ENCODE measurements at places on chromosomes 12 and 14. TPM values are rescaled to one million over a fixed set of nuclear protein-coding genes. Genes with fewer than 3 reads are reported as not detected.

TAS2R7 gene
- not detected for total RNA-seq

FAM181A gene
- not detected for total RNA-seq

MAPKAPK5 gene
- total RNA-seq = 35.7 TPM

LBHD2 gene
- not detected for total RNA-seq

RIPK3 gene
- total RNA-seq = 6.8 TPM

MMP19 gene
- total RNA-seq = 85.0 TPM

GPRC5D gene
- not detected for total RNA-seq

KRT75 gene
- total RNA-seq = not detected

TOMM20L gene
- not detected for total RNA-seq

FOXJ2 gene
- 29.6 TPM for total RNA-seq

GRCh38 chr12:123654129-123654701, 16.7 kb upstream of the TCTN2 start:
- no peak for DNase-seq

- DNase-seq = no peak
Measured at GRCh38 chr12:67269633-67270573, 745 bp downstream of the CAND1 start.

GRCh38 chr12:1977588-1977987, 26.7 kb downstream of the DCP1B start:
- no peak for DNase-seq

DNA sequence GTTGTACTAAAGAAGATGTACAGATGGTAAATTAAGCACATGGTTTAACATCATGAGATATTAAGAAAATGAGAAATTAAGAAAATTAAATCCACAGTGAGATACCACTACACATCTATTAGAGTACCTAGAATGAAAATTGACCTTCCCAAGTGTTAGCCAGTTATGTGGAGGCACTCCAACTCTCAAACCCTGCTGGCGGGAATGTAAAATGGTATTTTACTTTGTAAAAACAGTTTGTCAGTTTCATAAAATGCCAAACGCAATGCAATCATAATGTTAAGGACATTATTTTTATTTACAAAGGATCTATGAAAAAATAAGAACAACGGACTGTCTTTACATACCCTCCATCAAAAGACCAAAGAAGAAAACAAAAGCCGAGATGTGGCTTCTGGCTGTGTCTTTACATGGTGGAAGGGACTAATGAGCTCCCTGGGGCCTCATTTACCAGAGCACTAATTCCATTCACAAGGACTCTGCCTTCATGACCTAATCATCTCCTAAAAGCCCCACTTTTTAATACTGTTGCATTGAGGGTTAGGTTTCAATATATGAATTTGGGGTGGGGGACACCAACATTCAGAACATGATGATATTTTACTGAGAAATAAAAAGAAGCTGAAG, 1178.7 kb downstream of the AACS start:
- DNase-seq = no peak

- no peak for DNase-seq
Measured at GRCh38 chr12:74108729-74109128, 428.9 kb upstream of the ATXN7L3B start.

DNA sequence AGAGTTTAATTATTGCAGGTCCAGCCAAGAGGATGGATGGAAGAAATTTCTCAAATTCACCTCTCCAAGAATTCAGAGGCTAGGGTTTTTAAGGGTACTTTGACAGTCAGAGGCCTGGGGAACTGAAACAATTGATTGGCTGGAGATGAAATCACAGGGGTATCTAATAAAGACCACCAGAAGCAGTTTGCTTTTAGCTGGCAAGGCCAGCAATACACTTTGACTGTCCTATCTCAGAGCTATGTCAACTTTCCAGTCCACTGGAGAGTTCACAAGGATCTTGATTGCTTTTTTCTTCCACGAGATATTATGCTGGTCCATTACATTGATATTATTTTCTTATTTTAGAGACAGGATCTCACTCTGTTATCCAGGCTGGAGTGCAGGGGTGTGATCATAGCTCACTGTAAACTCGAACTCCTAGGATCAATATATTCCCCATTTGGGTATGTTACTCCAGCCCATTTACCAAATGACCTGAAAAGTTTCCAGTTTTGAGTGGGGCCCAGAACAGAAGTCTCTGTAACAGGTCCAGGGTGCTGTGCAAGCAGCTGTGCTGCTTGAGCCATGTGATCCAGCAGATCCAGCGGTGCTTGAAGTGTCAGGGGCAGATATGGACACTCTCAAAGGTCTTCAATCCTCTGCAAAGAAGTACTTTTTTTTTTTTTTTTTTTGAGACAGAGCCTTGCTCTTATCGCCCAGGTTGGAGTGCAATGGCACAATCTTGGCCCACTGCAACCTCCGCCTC, 17.2 kb upstream of the ATF7 start:
- no peak for DNase-seq

- no peak for DNase-seq
Measured at GRCh38 chr14:95903165-95903564, 26.5 kb downstream of the TUNAR start.

DNA sequence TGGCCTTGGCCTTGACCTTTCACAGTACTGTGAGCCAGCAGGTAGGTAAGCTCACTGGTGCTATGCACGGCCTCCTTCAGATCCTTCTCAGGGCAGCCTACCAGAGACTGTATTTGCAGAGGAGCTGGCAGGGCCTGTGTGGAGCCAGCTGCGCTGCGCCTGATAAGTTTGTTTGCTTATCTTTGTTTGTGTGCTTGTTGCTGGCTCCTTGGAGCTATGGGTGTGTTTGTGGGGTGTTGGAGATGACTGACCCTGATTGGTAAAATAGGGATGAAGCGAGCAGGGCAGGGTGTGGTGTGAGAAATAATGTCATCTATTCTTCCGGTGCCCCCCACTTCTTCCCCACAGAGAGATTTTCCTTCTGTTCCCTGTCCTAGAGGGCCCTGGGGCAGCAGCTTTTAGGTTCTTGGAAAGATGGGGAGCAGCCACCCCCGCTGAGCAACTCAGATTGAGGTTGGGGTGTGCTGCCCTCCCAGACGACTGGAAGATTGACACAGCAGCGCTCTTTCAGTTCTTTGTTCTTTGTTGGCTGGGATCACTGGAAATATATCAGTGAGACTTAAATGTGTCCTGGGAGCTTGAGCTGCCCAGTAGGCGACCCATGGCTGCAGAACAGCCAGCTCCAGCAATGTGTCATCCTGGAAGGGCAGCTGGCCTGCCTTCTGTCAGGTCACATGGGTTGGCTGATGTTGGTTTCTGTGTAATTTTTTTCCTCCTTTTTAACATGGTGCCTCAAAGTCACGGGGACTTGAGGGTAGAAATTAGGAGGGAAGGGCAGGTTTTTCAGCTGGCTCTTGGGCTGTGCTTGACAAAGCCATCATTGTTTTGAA, 19.6 kb downstream of the MLXIP start:
- DNase-seq = no peak

GRCh38 chr12:64496839-64497400, 45.0 kb downstream of the TBK1 start:
- DNase-seq = no peak

DNA sequence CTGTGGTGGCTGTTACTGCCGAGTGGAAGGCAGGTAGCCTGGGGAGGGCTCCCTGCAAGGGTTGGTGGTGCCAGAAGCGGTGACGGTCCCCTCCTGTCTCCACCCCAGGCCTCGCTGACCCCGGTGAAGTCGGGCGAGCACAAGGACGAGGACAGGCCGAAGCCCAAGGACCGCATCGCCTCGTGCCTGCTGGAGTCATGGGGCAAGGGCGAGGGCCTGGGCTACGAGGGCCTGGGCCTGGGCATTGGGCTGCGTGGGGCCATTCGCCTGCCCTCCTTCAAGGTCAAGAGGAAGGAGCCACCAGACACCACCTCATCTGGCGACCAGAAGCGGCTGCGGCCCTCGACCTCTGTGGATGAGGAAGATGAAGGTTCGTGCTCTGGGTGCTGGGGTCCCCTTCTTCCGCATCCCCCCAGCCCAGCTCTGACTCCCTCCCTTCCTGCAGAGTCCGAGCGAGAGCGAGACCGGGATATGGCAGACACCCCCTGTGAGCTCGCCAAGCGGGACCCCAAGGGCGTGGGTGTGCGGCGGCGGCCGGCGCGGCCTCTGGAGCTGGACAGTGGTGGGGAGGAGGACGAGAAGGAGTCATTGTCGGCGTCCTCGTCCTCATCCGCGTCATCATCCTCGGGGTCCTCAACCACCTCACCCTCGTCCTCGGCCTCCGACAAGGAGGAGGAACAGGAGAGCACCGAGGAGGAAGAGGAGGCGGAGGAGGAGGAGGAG, 13.3 kb downstream of the SETD1B start:
- no peak for DNase-seq

DNA sequence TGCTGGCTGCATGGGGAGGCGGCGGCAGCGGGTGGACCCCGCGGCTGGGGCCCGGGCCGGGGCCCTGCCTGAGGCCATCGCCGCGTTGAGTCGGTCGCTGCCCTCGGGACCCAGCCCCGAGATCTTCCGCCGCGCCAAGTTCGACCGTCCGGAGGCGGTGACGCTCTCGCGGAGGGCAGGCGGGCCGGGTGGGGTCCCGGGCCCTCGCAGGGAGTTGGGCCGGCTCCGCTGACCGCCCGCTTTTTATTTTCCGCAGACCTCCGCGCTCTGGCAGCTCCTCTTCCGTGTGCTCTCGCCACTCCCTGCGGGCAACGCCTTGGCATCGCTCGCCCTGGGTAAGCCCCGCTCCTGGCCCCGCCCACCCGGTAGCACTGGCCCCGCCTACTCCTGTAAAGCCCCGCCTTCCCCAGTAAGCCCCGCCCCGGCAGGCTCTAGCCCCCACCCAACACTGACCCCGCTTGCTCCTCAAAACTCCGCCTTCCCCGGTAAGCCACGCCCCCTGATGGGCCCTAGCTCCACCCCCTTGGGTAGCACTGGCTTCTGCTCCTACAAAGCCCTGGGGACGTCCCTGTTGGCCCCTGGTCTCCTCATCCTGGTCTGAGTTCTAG, 424 bp downstream of the TEDC1 start:
- DNase-seq = no peak

GRCh38 chr12:107144990-107145389, 51.6 kb upstream of the CRY1 start:
- no peak for DNase-seq

DNA sequence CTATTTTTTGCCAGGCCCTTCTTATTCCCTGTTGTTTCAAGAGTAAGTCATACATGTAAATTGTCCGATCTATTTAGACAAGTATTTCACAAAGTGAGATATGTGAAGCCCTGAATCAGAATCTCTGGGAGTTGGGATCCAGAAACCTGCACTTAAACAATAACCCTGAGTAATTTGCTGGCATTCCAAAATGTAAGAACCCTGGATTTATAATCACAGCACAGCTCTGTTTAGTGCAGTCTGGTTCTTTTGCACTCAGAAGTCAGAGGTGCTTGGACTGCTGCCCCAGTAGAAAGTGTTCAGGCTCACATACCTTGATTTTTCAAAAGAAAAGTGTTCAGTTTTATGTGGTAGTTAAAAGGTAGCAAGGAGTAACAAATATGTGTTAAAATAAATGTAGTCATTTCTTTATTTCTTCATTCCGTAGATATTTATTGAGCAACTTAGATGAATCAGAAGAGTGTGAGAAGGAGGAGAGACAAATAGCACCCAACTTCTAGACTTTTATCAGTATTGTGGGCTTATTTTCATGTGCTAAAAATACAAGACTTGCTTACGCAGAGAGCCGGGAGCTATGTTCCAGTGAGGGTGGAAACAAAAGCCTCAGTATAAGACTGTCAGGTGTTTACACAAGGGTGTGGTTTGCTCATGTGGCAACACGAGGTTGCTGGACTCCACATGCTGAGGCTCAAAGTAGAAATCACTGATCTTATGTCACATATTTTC, 70.1 kb downstream of the SYNE2 start:
- DNase-seq = no peak

- DNase-seq = no peak
Measured at GRCh38 chr12:101847325-101847724, 16.6 kb upstream of the GNPTAB start.
